ENCODE measurements at places on chromosomes 5 and 9.

- no peak for DNase-seq
Measured at GRCh38 chr5:14035859-14036503, 91.5 kb upstream of the DNAH5 start.

DNA sequence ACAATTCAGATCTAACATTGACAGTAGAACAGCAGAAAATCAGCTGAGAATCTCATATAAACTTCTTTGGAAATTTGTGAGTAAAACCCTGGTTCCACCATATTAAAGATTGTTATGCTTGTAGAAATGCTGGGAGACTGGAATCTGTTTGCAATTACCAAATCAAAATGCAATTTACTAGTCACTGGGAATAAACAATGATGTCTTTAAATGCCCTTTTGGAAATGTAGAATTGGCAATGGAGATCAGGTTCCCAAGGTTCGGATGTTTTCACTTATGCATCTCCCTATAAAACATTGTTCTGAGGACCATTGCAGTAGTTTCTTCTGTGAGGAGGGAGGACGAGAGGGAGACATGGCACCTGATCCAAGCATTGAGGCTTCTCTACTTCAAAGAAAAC, 384.4 kb downstream of the TMEM167A start:
- DNase-seq, result no peak

DNA sequence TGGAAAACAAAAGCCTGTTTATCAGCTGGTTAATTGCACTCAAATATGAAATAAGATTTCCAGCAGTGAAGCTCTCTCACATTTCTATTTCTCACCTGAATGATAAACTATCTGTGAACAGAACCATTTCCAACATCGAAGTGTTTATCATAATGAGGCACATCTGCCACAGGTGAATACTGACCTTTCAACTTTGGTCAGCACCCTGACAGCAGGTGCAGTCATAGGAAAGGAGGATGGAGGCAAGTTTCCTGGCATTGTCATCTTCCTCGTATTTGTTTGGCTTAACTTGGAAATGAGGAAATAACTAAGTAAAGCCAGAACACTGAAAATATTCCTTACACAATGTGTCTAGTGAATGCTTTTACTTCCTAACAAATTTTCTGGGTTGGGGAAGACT, 716.4 kb downstream of the NR2F1-AS1 start:
- DNase-seq, result no peak

DNA sequence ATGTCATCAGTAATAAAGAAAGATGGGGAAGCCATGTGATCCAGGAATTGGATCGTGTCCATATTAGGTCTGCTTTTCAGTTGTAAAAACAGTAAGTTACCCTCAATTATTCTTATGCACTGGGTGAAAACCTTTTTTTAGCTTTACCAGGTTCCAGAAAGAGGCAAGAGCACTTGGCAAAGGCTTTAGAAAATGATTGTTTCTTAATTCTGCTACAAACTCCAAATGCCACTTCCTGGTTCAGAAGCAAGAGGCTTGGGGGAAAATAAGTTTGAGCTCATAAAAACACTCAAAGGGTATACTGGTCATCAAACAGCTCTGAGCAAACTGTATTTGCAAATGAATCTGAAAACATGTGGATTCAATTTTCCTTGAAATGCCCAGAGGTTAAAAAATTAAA, 615.6 kb downstream of the EBF1 start:
- no peak for DNase-seq

DNA sequence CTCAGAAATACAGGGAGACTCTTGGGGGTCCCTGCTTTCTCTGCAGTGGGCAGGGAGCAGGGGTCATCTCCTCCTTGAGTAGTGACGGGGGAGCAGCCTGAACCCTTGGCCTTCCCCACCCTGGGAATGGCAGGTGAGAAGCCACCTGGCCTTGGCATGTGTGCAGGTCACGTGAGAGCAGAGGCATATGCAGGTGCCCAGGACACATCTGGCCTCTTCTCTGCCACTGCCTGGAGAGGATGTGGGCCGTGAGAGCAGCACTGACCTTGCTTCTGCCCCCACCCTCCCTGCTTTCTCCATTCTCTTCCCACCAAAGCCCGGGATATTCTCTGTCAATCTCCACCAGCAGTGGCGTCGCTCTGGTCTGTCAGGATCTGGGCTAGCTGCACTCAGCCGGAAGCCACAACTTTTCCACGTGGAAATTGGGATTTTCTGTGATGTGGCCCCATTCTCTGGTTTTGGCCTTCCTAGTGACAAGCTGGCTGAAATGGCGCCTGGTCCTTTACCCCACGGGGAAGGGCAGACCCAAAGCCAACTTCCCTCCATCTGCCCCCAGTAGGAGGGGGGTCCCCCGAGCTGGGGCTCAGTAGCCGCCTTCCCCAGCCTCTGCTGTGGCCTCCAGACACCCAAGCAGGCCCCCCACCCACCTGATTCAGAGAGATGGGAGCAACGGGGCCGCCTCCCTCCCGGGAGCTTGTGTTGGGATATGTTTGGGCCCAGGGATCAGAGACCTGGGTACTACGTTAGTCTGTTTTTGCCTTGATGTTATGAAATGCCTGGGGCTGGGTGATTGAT, 70.4 kb upstream of the FCN1 start:
- no peak for DNase-seq

DNA sequence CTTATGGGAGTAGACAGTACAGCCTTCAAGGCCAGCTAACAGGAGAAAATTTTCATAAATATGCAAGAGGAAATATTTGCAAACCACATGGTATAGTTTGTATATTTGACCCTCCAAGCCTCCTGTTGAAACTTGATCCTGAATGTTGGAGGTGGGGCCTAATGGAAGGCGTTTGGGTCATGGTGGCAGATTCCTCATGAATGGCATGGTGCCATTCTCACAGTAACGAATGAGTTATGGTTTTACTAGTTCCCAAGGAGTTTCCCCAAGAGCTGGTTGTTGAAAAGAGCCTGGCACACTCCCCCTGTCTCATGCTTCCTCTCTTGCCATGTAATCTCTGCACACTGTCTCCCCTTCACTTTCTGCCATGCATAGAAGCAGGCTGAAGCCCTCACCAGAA, 3.3 kb upstream of the PAIP1 start:
- DNase-seq, result no peak
